ENCODE measurements at places on chromosomes 7 and 10. TPM values are rescaled to one million over a fixed set of nuclear protein-coding genes. Genes with fewer than 3 reads are reported as not detected.

HOXA9 gene
- 19.1 TPM for total RNA-seq

CLDN3 gene
- total RNA-seq = not detected

FKBP9 gene
- total RNA-seq = 34.2 TPM

UFSP1 gene
- 7.1 TPM for total RNA-seq

ICA1 gene
- 1.6 TPM for total RNA-seq

LOXL4 gene
- 1.6 TPM for total RNA-seq

WAC gene
- 83.4 TPM for total RNA-seq

POLD2 gene
- total RNA-seq = 93.0 TPM

TAS2R41 gene
- not detected for total RNA-seq

LIPF gene
- not detected for total RNA-seq

SFMBT2 gene
- 3.0 TPM for total RNA-seq

SGCE gene
- 8.6 TPM for total RNA-seq

C10orf95 gene
- not detected for total RNA-seq

DNA sequence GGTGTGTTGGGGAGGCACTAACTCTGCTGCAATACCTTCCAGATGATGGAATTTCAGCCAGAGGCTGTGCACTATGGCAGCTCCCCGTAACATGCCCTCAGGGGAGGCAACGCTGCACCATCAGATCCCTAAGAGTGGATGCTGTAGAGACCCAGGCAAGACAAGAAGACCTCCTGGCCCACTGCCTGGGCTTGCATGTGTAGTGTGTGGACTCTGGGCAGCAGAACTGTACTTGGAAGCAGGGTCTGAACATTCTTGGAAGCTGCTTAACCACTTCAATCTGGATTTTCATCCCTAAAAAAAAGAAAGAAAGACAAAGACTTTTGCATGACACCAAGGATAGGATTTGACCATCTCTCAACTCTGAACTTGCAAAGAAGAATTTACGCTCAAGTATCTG lies 297.5 kb upstream of the NRP1 start:
- no peak for DNase-seq

GRCh38 chr10:124693801-124694416 lies 50.3 kb downstream of the FAM53B start:
- peak; percentile 66 for DNase-seq

- peak; percentile 4 for DNase-seq
Observed at GRCh38 chr10:43252166-43252782, 14.6 kb downstream of the RASGEF1A start.

DNA sequence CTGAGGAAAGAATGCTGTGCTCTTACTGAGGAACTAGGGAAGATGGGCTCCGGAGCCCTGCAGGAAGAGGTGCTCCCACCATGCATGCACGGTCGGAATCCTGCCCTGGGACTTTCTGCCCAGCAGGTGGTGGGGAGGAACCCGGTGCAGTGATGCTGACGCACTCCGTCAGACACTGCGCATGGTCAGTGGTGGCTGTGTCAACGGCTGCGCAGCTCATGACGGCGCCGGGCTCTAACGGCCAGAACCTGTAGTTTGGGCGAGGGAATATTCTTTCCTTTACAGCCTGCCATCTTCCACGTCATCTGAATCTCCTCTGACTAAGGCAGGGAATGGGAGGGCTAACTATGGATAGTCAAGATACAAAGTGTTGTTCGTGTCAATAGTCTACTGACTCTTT lies 189.2 kb upstream of the MGMT start:
- no peak for DNase-seq

DNA sequence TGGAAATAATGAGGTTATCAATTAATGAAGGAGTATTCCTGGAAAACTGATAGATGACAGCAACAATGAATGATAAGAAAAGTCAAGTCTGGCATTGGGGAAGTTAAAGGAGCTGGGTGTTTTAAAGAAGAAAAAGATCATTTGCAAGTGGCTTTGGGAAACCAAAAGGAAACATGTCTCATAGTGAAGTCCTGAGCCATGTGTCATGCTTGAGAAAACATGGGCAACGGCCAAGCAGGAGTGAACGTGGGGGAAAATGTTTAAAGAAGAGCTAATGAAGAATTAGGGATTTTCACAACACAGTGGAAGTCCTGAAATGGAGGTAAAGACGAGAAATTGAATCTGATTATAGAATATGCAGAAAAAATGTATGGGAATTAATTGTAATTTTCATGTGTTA lies 1383.2 kb upstream of the CELF2 start:
- DNase-seq = no peak

GRCh38 chr7:15397922-15398760 lies 163.7 kb downstream of the AGMO start:
- no peak for DNase-seq

DNA sequence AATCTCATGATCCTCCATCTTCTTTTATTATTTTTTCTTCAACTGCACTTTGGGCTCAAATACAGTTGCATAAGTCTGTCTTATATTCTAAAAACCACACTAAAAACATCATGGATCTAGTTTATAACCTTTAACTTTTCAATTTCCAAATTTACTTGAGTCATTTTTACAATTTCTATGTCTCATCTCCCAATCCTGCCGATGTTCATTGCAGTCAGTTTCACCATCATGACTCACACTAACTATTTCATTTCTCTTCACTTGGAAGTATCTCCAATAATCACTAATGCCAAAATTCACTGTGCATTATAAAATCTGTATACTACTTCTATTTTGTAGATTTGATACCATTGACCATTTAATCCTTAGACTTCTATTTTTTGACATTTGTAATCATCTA lies 806.9 kb upstream of the SORCS1 start:
- no peak for DNase-seq

DNA sequence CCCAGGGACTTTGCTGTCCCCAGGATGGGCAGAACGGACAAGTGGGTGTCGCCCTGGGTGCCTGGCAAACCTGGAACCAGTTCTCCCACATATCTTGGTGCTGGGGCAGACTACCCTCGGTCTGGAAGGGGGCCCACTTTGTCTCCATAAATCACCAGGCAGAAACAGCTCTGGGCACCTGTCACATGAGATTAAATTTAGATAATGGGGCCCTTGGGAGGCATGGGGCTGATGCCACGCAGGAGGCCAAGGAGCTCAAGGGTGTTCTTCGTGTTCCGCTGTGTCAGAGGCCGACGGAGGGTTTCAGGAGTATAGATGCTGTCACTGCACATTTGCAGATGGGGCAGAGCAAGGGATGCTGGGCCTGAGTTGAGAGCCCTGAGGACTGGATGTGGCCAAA lies 72.7 kb downstream of the TMEM130 start:
- DNase-seq = no peak

DNA sequence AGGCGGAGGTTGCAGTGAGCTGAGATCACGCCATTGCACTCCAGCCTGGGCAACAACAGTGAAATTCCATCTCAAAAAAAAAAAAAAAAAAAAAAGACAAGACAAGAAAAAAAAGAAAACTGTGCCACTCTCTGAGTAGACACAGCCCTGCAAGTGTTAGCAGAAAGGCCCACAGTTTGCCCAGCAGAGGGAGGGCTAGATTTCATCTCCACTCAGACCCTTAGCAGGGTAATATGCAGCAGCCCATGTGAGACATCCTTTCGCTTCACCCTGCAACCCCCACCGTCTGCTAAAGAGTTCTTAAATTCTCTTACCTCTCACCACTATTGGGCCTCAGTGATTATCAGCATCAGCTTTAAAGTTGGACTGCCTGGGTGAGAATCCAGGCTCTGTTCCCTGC lies 38.2 kb downstream of the CTNNA3 start:
- DNase-seq = no peak

GRCh38 chr7:131404226-131404911 lies 76.7 kb downstream of the MKLN1 start:
- DNase-seq = no peak

GRCh38 chr10:4450169-4450568 lies 375.8 kb upstream of the AKR1E2 start:
- DNase-seq = no peak

DNA sequence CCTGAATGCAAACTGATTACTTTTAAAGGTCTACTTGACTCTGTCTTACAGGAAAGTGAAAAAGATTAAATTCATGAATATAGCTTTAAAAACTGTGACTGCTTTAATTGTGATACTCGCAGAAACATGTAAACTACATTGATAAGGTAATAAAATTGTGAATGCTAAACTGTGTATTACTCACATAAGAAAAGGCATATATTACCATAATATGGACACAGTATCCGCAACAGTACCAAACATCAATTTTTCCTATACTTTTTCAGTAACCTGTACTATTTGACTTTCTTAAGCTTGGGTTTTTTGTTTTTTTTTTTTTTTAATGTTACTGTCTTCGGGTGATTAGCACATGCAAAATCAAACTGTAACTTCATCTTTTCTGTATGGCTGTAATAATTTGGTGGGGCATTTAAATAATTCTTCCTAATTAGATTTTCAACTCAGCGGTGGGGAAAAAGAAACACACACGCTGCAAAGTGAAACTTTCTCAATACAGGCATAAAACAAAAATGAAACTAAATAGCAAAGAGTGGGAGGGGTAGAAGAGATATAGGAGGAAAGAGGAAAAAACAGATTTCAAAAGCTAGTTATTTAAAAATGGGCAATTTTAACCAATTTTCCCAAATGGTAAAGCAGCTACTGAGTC lies 23.2 kb downstream of the NT5C3A start:
- DNase-seq = no peak

DNA sequence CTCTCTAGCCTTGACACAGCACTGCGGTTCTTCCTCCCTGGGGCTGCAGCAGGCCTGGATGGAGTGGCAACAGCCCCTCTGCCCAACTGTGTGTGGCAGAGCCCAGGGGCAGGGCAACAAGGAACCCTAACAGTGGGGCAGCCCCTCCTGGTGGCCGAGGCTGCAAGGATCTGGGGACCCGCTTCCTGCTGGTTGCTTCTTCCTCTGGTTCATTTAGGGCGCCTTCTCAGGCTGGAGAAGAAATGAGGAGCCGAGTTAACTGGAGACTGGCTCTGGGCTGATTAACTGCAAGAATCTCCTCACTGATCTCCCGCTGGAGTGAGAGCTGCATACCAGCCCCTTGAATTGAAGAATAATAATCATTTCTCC lies 80.1 kb upstream of the EMX2 start:
- no peak for DNase-seq

DNA sequence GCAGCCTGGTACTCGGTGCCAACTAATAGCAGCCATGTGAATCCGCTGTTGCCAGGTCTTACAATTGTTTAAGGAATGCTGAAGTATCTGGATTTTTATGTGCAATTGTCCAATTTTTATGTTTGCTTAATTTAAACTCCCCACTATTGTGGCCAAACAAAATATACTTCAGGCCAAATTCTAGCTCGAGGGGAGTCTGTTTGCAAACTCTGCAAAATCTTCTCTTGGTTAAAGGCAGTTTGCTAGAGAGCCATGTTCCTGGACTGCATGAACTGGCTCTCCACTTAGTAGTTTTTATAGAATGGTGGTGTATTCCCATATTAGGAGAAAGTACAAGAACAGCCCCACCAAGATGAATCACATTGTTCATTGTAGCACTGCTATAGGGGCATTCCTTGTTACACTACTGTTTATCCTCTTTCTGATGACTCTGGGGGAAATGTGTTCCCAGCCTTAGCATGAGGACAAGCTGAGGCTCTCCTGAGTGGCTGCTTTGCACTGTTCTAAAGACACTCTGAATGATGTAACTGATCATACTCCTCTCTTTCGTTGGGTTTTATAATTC lies 178.0 kb upstream of the GLI3 start:
- no peak for DNase-seq

- DNase-seq = no peak
Observed at GRCh38 chr10:130141460-130141859, 5.3 kb downstream of the GLRX3 start.

DNA sequence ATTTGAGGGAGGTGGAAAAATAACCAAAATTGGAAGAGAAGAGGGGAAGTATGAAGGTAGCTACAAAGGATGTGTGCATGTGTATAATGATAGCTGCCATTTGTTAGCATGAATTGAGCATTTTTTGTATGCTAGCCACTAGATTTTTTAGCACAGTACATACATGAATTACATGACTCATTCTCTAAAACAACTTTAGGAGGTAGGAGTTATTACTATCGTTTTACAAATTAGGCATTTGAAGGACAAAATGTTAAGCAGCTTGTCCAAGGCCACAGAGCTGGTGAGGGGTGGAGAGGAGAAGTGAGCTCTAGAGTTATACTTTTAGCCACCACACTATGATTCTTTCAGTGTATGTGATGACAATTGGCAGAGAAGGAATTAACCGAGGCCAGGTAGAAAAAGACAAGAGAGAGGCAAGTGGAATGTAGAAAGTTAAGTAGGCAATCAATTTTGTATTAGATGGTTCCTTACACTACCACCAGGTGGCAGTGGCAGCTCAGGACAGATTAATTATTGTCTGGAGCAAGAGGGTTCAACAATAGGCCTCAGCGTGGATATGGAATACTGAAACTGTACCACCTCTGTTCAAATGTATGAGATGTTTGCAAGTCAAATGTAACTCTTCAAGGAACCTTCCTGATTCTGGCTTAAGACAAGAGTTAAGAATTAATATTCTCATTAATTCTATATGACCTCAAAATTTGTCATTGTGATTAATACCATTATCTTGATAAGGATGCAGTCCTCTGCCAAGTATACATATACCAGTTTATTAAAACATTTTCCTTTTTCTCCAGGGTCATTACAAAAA lies 128.0 kb downstream of the MBL2 start:
- no peak for DNase-seq

DNA sequence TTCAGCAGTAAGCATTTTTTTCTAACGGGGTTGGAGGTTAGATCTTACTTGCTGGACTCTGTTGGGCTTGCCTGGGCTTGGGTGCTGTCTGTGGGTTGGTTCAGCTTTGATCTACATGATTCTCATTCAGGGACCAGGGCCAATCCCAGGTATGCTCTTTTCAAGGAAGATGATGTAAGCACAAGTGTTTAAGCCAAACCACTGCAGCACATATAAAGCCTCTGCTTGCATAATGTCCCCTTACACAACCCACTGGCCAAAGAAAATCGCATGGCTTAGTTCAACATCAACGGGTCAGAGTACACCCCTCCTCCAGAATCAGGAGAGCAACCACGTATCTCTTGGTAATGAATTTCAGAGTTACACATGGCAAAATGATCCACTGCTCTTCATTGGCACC lies 83.9 kb downstream of the DNAJB9 start:
- DNase-seq = no peak

- no peak for DNase-seq
Observed at GRCh38 chr7:77687100-77687746, 9.0 kb upstream of the RSBN1L start.

- no peak for DNase-seq
Observed at GRCh38 chr7:107746006-107746405, 2.1 kb downstream of the CBLL1 start.

GRCh38 chr10:72757732-72758131 lies 65.8 kb downstream of the MCU start:
- no peak for DNase-seq

DNA sequence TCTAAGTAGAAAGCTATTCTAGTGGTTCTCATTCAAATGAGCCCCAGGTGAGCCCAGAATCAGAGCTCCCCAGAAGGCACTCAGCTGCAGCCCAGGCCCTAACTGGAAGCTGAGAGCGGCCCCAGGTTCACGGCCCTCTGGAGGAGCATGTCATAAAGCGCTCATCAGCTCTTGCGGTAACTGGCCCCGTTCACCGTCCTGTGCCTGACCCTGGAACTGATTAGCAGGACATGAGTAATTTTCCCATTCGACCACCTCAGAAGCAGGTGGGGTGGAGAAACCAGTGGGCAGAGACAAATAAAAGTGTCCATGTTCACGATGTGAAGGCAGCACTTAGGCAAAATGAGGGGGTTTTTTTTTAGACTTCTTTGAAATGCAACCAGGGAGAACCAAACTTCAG lies 136.1 kb upstream of the LYZL2 start:
- DNase-seq = no peak

Measured in gastrocnemius medialis (tissue), 4 donors.